NCI-H345 (cell line): ENCODE measurements at places on chromosomes 2 and 18.

- no peak for DNase-seq
Measured at GRCh38 chr2:149612122-149612521, 24.5 kb upstream of the MMADHC start.

- no peak for DNase-seq
Measured at GRCh38 chr18:76602191-76602590, 107.1 kb upstream of the ZNF516 start.

- DNase-seq, result peak; percentile 6
Measured at GRCh38 chr2:62505109-62505749, 766 bp downstream of the TMEM17 start.

- no peak for DNase-seq
Measured at GRCh38 chr2:196742685-196743084, 56.8 kb downstream of the GTF3C3 start.

GRCh38 chr2:232230560-232230959, 148.0 kb upstream of the ALPP start:
- DNase-seq, result no peak

DNA sequence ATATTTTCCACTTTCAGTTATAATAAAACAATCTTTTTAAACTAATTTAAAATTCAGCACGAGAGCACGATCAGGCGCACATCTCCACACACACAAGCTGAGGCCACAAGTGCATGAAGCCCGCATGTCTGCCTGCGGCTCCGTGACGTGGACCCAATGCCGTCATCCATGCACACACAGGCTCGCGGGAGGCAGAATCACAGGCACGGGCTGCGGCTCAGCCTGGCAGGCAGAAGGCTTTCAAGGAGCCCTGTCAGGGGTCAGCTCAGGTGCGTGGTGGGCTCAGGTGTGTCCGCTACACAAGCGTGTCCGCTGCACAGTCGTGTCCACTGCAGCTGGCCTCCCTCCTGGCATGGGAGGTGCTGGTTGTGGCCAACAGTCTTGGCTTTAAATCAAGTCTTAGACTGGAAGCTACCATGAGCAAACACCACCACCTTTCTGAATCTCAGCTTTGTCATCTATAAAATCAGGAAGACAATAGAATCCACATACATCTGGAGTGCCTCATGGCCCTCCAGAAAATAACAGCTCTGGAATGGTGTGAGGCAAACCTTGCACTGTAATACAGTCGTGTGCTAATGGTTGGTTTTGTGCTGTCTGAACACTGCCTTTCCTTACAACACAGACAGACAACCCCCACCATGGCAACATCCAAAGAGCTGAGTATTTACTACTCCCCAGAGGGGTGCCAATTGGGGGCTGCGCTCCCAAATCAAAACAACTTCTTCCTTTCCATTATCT, 210.1 kb downstream of the NDUFA10 start:
- peak; percentile 20 for DNase-seq

- no peak for DNase-seq
Measured at GRCh38 chr2:5520463-5520972, 171.7 kb upstream of the SOX11 start.

- no peak for DNase-seq
Measured at GRCh38 chr2:14536976-14537375, 95.5 kb upstream of the LRATD1 start.

- DNase-seq, result no peak
Measured at GRCh38 chr2:218063486-218063885, 5.6 kb upstream of the RUFY4 start.

DNA sequence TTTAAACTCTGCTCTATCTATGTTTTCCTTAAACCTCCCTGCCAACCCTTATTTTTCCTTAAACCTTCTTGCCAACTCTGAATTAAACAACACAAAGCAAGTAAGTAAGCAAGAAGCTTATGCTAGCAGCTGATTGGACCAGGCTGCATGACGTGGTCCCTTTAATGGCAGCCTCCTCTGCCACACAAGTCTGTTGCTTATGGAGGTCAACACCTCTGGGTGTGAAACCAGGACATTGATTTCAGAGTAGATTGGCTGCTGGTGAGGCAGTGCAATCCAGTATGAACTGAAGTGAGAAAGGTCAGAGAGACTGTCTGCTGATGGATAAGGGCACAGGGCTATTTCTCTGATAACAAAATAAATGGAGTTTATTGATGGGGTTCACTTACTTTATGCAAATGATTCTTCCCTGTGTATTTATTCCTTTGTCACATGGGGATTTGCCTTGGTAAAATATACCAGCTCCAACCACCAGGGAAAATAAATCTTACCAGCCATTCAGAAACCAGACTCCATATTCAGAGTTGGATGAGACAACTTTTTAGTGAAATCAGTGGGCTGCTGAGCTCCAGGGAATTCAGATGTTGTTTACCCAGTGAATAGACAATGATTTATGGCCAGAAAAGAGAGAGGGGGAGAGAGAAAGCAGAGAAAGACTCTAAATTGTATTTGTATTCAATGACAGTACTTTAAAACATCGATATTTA, 112.2 kb upstream of the NCKAP5 start:
- no peak for DNase-seq

DNA sequence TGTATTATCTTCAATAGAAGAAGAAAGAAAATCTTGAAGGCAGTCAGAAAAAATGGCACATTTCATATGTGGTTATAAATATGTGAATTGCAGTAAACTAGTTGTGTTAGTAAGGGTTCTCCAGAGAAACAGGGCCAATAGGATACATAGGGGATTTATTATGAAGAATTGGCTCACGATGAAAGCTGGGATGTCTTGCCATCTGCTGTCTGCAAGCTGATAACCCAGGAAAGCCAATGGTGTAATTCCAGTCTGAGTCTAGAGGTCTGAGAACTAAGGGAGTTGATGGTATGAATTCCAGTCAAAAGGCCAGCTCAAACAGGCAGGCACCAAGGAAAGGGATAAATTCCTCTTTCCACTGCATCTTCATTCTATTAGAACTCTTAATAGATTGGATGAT, 362.4 kb downstream of the KCNJ3 start:
- no peak for DNase-seq

GRCh38 chr2:86017901-86018896, 87.5 kb downstream of the POLR1A start:
- no peak for DNase-seq

DNA sequence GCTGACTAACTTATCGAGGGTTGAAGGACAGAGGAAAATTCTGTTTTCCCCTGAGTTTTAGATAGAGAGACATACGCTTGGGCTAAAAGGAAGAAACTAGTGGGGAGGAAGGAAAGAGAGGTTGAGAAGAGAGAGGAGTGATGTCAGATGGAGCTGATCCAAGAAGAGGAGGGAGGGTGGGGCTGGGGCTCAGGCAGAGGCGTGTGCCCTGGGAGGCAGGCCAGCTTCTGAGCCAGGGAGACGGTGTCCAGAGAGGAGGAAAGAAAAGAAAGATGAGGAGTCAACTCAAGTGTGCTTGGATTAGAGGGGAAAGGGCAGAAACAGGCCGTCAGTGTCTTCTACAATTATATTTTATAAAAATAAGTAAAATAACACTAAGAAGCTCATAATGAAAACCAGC, 56.2 kb downstream of the EMILIN2 start:
- no peak for DNase-seq

DNA sequence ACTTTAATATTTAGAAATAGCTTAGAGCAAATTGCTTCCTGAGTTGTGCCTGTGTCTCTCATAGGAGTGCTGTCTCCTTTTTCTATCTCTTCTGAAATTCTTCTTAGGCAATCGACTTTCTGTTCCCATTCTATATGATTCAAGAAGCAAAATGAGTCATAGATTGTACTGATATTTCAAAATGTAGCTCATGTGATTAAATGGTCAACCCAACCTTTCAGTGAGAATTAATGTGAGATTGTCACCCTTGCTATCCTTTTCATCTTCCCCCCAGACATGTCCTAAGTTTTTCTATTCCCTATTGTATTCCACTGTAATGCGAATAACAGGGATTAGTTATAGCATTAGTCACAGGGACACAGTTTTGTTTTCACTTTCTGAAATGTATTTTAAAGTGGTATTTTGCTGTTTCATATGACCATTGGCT, 413.6 kb downstream of the THSD7B start:
- DNase-seq, result no peak

DNA sequence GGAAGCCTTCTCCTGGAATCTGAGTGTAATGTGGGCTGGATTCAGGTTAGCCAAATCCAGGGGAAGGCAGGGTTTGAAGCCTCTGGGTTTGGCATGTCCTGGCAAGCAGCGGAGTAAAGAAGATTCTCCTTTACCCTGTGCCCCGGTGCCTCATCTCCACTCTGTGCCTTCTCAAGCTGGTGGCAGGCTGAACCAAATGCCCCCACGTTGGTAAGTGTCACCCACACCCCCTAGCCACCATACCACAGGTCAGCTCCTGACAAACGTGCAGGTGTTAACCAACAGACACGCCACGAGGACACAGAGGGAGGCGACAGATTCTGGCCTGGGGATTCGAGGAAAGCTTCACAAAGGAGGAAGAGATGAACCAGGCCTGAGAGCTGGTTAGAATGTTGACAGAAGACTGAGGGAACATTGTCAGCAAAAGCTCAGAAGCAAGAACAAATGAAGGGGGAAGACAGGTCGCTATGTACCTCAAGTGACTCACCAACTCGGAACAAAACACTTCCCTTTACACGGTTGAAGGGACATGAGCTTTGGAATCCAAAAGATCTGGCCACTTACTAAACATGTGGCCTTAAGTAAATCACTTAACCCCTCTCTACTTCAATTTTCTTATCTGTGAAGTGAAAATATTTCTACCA, 85.2 kb upstream of the LCLAT1 start:
- DNase-seq, result no peak

DNA sequence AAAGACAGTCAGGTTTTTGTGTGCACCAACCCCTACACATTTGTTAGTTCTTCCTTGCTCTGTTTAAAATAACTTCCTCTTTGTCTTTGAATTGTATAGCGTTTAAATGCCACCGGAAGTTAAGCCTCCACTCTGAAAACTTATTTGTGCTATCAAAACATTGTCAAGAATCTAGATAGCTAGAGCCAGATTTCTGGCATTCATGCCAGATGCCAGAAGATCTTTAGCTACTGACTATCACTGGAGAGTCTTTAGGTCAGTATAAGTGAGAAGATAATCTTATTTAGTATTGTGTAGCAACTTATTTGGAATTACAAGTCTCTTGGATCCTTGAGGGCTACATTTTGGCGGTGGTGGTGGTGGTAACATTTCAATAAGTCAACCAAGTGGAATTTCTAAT, 63.4 kb upstream of the ADAM23 start:
- DNase-seq, result no peak

DNA sequence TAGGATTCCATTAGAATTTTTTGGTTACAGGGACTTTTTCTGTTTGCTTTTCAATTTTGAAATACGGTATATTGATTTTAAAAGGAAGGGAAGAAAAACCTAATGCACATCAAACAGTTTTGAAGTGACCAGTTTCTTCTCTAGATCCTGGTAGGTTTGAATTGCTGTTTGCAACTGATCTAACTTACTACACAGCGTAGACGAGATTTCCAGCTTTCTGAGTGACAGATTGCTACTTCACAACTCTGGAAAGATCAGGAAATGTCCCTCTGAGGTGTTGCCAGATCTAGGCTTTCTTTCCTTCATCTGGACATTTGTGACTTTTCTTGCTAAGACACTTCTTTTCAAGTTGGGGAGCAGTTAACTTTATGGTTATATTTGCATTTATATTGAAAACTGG, 112.2 kb downstream of the DIS3L2 start:
- DNase-seq, result no peak

DNA sequence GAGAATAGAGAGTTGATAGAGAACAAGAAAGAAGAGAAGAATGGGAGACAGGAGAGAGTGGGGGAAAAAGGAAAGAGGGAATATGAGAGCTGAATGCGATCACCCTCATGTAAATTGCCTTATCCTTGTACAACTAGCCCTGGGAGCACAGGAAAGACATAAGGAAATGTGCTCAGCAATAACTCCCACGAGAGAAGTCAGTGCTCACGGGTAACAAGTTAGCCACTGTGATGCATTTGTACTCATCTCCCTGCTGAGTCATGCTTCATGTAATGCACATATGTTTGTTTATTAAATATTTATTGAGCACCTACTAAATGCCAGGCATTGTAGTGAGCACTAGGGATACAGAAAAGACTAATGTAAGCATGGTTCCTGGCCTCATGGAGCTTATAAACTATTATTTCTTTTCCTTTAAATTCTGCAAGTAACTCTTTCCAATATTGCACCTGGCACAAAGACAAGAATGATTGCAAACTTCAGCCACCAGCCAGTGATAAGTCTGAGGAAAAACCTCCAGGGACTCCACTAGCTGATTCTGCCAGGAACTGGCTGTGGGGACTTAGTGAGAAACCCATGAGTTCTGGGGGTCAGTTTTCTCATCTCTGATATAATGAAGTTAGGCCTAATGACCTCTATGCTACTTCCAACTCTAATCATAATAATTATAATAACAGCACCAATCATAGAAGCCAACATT, 124.1 kb downstream of the LNPK start:
- DNase-seq, result no peak

GRCh38 chr2:27802547-27802946, 31.0 kb downstream of the MRPL33 start:
- DNase-seq, result no peak

- DNase-seq, result no peak
Measured at GRCh38 chr2:88053934-88054781, 1.4 kb downstream of the KRCC1 start.

DNA sequence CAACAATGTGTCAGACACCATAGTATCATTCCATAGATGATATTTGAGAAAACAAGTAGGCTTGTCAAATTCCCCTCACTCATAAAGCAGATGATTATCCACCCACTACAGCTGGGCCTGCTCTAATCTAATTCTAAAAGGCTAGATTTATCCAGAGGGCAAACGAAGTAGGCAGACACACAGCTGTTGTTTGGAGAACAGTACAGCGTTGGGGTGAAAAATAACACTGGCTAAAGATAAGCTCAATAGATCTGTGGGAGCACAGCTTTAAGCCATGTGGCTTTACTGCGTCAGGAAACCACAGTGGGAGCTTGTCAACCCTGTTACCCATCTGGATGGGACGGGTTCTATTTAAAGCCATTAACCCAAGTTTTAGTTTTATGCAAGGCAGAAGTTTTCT, 48.9 kb upstream of the COBLL1 start:
- no peak for DNase-seq

GRCh38 chr18:23822590-23823385, 133.5 kb downstream of the LAMA3 start:
- no peak for DNase-seq

GRCh38 chr2:140994856-140995255, 1136.0 kb downstream of the LRP1B start:
- DNase-seq, result no peak

- no peak for DNase-seq
Measured at GRCh38 chr2:54464341-54464740, 8.2 kb downstream of the SPTBN1 start.

DNA sequence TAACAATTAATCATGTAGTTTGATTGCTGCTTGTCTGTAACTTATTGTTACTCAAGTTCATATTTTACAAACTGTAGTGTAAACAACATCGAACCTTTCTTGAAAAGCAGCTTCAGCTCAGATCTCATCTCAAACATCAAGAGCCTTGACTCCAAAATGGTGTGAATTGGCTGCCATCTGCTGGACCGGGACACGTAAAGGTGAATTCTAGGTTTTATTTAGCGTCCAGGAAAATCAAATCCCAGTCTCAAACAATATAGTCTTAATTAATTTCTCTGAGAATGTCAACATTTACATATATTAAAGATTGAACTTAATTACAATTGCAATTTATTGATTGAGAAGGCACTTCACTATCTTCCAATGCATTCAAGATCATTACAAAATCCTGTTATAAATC, 453.0 kb downstream of the GALR1 start:
- peak; percentile 76 for DNase-seq
